ENCODE measurements at places on chromosomes 1 and 21. TPM values are rescaled to one million over a fixed set of nuclear protein-coding genes. Genes with fewer than 3 reads are reported as not detected.

The DIO1 gene
- not detected for total RNA-seq

The HCN3 gene
- 1.0 TPM for total RNA-seq

The RGS8 gene
- under 0.01 TPM for total RNA-seq

The FCGR1A gene
- not detected for total RNA-seq

The COL9A2 gene
- total RNA-seq = 0.16 TPM

The LYPLA2 gene
- 94.1 TPM for total RNA-seq

The ZNF593OS gene
- not detected for total RNA-seq

The PIGV gene
- total RNA-seq = 5.7 TPM

The NGF gene
- 0.13 TPM for total RNA-seq

The SIK1 gene
- total RNA-seq = 11.6 TPM

The KCNJ6 gene
- not detected for total RNA-seq

The SLC1A7 gene
- total RNA-seq = not detected

The CACNA1E gene
- not detected for total RNA-seq

The UTS2 gene
- not detected for total RNA-seq

The SPRR2G gene
- not detected for total RNA-seq

The TNNI3K gene
- total RNA-seq = not detected

The OLFML2B gene
- total RNA-seq = 0.13 TPM

The SLC9C2 gene
- total RNA-seq = under 0.01 TPM

The PLPP3 gene
- total RNA-seq = 11.5 TPM

The GBP7 gene
- total RNA-seq = not detected

The MAP1LC3C gene
- total RNA-seq = not detected

The REN gene
- under 0.01 TPM for total RNA-seq

The TMIGD3 gene
- total RNA-seq = not detected

The WNT2B gene
- 4.1 TPM for total RNA-seq

The HENMT1 gene
- 2.2 TPM for total RNA-seq

The S100A8 gene
- not detected for total RNA-seq

The CD1C gene
- total RNA-seq = not detected

The DCST1 gene
- not detected for total RNA-seq

The CACHD1 gene
- 4.5 TPM for total RNA-seq

The PLD5 gene
- not detected for total RNA-seq

The FCRL6 gene
- total RNA-seq = not detected

The MAP7D1 gene
- total RNA-seq = 66.9 TPM

The LCE3A gene
- total RNA-seq = not detected

The KHDRBS1 gene
- total RNA-seq = 50.5 TPM

The OR2AK2 gene
- not detected for total RNA-seq

The TSNAX gene
- total RNA-seq = 31.3 TPM

The RNU1-2 gene
- 6,751 TPM for total RNA-seq

The COL8A2 gene
- total RNA-seq = 1.8 TPM

The SPRR5 gene
- not detected for total RNA-seq

The IGSF5 gene
- total RNA-seq = not detected

The POMGNT1 gene
- 22.0 TPM for total RNA-seq

The SAMD13 gene
- total RNA-seq = 1.3 TPM

The DTL gene
- 10.0 TPM for total RNA-seq

The HPCAL4 gene
- total RNA-seq = not detected

The BTBD19 gene
- 2.1 TPM for total RNA-seq

The NUP210L gene
- total RNA-seq = 0.16 TPM

The GPATCH3 gene
- total RNA-seq = 9.1 TPM

The CLCA4 gene
- not detected for total RNA-seq

The FAM151A gene
- total RNA-seq = not detected

The KIF17 gene
- 19.1 TPM for total RNA-seq

The PLEKHA6 gene
- 4.3 TPM for total RNA-seq

The CNKSR1 gene
- not detected for total RNA-seq

The SMIM11 gene
- 14.1 TPM for total RNA-seq

The SH2D1B gene
- not detected for total RNA-seq

The AMY1C gene
- total RNA-seq = not detected

The TMEM81 gene
- total RNA-seq = 2.3 TPM

The OR11L1 gene
- not detected for total RNA-seq

The SDC3 gene
- 44.7 TPM for total RNA-seq

The PAX7 gene
- total RNA-seq = not detected

The LYPD8 gene
- not detected for total RNA-seq
